ENCODE measurements at places on chromosomes 1 and 21. TPM values are rescaled to one million over a fixed set of nuclear protein-coding genes. Genes with fewer than 3 reads are reported as not detected.
A peak's percentile ranks its signal among the peaks of the same experiment; 100 is the strongest.

DNA sequence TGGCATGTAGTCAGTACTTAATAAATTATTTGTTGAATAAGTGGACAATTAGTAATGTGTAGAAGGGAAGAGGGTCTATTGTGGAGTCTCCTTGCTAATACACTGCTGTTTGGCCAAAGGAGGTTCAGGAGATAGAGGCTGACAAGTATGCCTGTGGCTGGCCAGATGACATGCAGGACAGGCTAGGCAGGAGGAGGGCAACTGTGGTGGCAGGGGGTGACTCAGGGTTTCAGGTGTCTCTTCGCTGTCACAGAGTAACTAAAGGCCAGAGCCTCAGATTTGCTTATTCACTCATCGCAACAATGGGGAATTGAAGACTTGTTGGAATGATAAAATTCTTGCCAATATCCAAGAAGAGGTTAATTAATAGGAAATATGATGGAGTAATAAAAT lies 33.1 kb downstream of the THRAP3 start:
- DNase-seq: peak; percentile 11

- DNase-seq: no peak
Measured at GRCh38 chr1:212281590-212281989, 3.6 kb upstream of the PPP2R5A start.

Gene ABCA4
- 0.36 TPM for total RNA-seq

GRCh38 chr1:183778568-183779433 lies 26.1 kb upstream of the RGL1 start:
- no peak for DNase-seq

GRCh38 chr1:187621951-187622350 lies 793.2 kb downstream of the PLA2G4A start:
- peak; percentile 49 for DNase-seq

DNA sequence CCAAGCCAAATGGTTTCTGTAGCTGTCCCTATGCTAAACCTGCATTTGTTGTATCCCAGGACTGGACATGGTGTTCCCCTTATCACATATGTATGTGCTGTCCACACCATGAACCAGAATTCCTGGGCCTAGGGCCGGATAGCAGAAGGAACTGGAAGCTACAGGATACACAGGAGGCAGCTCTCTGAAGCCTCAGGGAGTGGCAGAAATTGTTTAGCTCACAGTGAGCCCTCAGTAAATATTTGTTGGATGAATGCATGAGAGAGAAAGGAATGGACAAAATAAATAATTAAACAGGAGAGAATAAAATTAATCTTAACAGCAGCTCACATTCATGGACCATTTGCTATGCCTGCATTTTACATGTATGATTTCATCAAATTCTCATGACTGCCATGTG lies 2.1 kb downstream of the NIPAL3 start:
- DNase-seq: no peak

GRCh38 chr1:174916846-174917245 lies 82.9 kb upstream of the CACYBP start:
- no peak for DNase-seq

- DNase-seq: peak; percentile 37
Measured at GRCh38 chr1:56758135-56758534, 61.1 kb downstream of the FYB2 start.

DNA sequence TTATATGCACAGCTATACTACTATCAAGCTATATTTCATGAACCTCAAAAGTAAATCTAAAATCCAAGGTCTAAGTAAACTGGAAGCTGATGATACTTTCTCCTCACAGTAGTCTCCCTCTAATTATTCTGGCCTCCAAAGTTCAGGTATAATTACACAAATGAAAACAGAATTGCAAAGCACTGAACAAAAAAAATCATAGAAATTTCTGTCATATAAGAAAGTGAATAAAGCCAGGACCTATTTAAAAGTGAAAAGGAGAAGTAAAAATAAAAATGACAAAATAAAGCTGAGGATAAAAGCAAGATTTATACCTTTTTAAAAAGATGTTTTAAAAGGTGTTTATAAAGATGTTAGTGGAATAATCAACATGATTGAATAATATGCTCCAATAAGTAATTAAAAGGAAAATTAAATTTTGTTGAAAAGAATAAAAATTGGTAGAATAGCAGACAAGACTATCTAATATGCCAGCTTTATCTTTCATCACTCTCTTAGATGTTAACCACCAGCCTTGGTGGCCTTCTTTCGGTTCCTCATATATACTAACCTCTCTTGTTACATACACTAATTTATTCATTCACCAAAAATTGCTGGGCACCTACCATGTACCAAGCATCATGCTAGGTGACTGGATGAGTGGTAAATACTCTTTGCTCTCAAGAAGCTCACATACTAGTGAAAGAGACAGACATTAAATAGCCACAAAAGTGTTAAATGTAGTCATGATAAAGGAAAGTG lies 25.1 kb downstream of the SHCBP1L start:
- no peak for DNase-seq

GRCh38 chr1:59292562-59292961 lies 4.3 kb upstream of the FGGY start:
- no peak for DNase-seq

- no peak for DNase-seq
Measured at GRCh38 chr1:170027760-170028159, 46.7 kb downstream of the KIFAP3 start.

Gene C1QB
- total RNA-seq: not detected

Gene TSPEAR
- total RNA-seq: not detected

Gene SLC41A1
- 25.1 TPM for total RNA-seq

Gene HPDL
- not detected for total RNA-seq

DNA sequence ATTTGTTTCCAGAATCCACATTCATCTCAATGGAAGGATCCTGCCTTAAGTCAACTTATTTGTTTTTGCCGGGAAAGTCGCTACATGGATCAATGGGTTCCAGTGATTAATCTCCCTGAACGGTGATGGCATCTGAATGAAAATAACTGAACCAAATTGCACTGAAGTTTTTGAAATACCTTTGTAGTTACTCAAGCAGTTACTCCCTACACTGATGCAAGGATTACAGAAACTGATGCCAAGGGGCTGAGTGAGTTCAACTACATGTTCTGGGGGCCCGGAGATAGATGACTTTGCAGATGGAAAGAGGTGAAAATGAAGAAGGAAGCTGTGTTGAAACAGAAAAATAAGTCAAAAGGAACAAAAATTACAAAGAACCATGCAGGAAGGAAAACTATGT lies 2.6 kb downstream of the GADD45A start:
- DNase-seq: peak; percentile 69

GRCh38 chr1:33743221-33743998 lies 120.5 kb upstream of the HMGB4 start:
- no peak for DNase-seq

Gene KRTAP20-1
- not detected for total RNA-seq

GRCh38 chr1:25707280-25708016 lies 90.9 kb downstream of the MAN1C1 start:
- peak; percentile 71 for DNase-seq

- peak; percentile 87 for DNase-seq
Measured at GRCh38 chr21:39385299-39386145, 36.6 kb upstream of the HMGN1 start.

DNA sequence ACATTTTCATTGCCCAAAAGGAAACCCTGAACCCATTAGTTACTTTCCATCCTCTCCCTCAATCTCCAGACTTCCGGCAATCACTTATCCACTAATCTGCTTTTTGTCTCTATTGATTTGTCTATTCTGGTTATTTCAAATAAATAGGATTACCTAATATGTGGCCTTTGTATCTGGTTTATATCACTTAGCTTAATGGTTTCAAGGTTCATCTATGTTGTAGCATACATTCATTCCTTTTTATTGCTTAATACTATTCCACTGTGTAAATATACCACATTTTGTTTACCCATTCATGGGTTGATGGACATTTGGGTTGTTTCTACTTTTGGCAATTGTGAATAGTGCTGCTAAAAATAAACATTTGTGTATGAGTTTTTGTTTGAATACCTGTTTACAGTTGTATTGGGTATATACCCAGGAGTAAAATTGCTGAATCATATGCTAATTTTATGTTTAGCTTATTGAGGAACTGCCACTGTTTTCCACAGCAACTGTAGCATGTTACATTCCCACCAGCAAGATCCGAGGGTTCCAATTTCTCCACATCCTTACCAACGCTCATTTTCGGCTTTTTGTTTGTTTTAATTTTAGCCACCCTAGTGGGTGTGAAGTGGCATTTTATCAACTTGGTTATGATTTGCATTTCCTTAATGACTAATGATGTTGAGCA lies 2.5 kb upstream of the SLC25A44 start:
- no peak for DNase-seq

DNA sequence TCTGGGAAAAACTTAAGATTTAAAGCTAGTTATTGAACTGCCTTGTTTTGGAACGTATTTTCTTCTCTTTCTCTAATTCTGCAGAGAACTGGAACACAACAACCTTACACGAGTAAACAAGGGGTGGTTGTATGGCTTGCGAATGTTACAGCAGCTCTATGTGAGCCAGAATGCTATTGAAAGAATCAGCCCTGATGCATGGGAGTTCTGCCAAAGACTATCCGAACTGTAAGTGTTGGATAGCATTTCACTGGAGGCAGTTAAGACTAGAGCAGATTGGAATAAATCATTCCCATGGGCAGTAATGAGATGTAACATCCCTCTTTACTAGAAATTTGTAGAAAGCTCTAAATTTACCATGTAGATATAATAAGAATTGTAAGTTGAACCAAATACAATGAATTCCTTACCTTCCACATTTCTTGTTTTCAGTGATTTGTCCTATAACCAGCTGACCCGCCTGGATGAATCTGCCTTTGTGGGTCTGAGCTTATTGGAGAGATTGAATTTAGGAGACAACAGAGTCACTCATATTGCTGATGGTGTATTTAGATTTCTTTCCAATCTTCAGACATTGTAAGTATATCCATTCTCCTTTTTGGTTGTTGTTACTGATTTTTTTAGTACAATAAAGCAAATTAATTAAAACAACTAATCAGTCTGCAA lies 22.9 kb downstream of the LRIG2 start:
- no peak for DNase-seq

DNA sequence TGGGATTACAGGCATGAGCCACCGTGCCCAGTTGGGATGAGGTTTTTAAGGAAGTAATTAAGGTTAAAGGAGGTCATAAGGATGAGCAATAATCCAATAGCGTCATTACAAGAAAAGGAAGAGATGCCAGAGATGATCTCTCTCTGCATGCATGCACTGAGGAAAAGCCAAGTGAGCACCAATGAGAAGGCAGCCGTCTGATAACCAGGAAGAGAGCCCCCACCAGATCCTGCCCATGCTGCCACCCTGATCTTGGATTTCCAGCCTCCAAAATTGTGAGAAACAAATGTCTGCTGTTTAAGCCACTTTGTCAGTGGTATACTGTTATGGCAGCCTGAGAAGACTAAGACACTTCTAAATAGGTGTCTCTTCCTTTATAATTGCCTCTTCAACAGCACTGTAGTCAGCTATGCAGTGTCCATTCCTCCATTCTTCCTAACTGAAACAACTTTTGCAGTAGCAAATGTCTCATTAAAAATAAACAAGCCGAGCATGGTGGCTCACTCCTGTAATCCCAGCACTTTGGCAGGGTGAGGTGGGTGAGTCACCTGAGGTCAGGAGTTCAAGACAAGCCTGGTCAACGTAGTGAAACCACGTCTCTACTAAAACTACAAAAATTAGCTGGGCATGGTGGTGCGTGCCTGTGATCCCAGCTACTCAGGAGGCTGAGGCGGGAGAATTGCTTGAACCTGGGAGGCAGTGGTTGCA lies 216.2 kb upstream of the RUNX1 start:
- peak; percentile 76 for DNase-seq

Gene PCP4
- total RNA-seq: not detected

DNA sequence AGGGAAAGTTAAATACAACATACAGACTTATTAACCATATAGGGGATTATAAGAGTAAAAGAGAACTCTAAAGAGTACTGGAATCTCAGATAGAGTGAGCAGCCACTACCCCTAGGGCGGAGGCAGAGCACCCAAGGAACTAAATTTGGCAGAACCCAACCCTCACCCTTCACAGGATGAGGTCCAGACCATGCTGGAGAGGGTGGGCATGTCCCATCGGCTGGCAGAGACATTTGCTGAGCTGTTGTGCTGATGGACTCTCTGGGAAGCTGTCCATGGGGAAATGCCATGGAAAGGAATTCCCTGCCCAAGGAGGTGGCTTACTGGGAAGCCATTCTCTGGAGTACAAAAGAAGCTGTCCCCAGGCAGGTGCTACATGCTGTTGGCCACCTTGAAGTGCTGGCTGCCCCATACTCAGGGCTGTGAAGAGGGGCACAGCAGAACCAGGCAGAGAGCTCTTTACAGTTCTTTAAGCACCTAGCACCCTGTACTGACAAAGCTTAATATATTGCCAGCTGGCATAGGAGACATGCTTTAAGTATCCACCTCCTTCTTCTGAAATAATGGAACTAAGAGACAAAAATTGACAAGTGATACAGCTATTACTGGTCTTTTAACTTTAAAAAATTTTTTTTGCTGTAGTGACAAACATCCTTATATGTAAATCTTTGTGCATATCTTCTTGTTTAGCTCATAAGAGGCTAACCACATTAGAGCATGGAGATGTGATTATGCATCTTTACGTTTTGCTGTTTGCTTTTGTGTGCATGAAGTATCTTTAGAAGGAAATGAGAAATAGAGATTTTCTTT lies 29.6 kb downstream of the TSNAX start:
- DNase-seq: no peak

DNA sequence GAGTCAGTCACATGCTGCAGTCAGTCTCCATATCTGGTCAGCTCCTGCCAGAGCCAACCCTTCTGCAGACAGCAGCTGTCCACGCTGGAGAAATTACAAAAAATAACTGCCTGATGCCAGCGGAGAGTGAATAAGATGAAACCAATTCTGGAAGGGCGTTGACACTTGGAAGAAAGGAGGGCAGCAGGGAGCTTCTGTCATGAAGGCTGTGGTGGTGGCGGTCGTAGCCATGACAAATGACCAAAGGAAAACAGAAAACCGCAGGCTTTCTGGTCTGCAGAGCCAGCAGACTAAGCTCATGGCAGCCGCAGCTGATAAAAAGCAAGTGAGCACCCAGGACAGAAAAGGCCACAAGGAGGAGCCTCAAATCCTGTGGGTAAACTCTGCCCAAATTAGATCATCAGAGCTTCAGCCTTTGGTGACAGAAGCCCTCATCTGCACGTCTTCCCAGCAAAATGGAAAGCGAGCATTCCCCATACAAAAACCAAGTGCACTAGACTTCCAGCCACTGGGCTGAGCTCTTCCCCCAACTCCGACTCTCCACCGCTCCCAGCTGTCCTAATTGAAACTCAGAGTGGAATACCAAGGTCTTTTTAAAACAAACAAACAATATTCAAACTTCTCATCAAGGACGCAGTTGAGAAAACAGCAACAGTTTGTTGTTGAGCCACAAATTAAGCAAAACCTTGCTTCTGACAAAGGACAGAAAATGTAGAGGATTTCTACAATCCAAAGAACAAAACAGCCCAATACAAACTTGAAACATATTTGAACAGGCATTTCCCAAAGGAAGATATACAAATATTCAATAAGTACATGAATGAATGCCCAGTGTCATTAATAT lies 28.7 kb downstream of the RSPH1 start:
- DNase-seq: peak; percentile 88

- no peak for DNase-seq
Measured at GRCh38 chr21:17340081-17340480, 172.8 kb upstream of the CXADR start.

- DNase-seq: no peak
Measured at GRCh38 chr1:85568660-85569059, 11.9 kb upstream of the CCN1 start.

- peak; percentile 58 for DNase-seq
Measured at GRCh38 chr1:78279051-78279450, 211.7 kb upstream of the PTGFR start.

Gene SPATA17
- 1.7 TPM for total RNA-seq

Gene NPHS2
- total RNA-seq: not detected

Gene PRAMEF8
- not detected for total RNA-seq

Measured in Daoy (cell line).